Adipocyte (in vitro differentiated cells): ENCODE measurements at places on chromosomes 6 and 20.

- no peak for DNase-seq
These were observed 98.7 kb downstream of the BACH2 start for GRCh38 chr6:90197854-90198496.

- DNase-seq = no peak
These were observed 8.8 kb downstream of the KCNQ2 start for GRCh38 chr20:63463400-63464288.

DNA sequence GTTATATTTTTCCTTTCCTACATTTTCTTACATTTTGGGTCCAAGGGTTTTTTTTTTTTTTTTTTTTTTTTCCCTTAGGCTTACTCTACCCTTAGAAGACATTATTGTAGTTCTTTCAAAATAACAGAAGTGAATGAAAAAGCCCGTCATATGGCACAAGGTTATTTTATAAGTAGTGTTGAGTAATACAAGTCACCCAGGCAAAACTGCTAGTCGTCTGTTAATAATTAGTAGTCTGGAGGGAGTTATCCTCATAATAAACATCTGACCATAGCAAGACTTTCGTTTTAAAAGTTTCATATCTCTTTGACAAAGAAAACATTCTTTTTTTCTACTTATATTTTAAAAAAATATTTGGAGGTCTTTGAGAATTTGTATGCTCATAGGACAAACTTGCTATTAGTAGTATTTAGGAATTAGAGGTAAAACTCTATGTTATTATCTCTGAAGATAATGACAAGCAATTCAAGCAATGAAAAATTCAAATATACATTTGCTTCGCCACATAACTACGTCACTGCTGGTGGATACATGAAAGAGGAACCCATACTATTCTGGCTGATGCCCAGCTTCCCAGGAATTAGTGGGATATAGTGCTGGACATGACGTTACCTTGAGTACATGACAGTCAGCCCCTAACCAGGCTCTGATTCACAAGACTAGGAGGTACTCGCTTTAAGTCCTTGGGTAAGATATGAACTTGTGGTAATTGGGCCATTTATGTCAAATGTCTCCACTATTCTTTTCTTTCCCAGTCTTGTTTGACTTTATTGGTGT lies 532.8 kb downstream of the GRIK2 start:
- peak; percentile 54 for DNase-seq

DNA sequence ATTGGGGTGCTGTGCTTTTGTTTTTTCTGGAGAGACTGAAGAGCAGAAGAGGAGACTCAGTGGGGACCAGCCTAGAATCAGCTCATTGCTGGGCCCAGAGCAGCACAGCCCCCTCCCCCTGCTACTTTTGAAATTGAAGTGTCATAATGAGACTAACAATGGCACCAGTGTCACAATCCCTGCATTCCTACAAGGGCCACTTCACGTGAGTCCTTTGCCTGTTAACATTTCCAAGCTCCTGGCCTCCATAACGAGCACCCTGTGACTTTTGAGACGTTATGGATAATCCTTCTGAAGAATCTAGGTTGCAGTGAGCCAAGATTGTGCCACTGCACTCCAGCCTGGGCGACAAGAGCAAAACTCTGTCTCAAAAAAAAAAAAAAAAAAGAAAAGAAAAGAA lies 41.7 kb downstream of the CNBD2 start:
- no peak for DNase-seq

GRCh38 chr6:14110001-14110818 lies 7.4 kb upstream of the CD83 start:
- no peak for DNase-seq

GRCh38 chr6:168428863-168429262 lies 12.1 kb upstream of the SMOC2 start:
- DNase-seq = no peak

DNA sequence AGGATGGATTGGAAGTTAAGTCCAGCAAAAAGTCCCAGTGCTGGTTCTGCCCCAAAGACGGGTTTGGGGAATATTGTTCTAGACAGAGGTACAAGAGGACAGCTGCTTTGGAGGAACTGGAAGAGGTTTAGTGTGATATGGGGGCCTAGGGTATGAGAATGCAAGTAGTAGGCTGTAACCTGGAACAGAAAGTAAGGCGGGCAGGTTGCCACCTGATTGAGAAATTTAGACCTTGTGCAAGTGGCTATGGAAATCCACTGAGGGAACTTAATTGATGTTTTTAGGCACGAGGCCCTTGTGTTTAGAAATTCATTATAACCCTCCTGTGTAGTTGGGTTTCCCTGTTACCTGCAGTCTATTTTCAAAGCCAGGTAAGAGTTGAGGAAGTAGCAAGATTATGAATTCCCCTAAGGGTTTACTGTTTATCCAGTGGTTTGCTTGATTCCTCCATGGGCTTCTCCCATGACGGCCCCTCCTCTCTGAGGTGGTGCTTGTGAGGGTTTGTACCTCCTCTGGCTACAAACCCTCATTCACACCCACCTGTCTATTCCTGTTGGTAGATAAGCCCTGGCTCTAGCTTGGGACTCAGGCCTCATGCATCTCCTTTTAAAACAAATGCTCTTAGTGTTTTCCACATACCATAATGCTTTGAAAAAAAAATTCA lies 42.0 kb upstream of the BCAS1 start:
- no peak for DNase-seq

- DNase-seq = no peak
These were observed 11.3 kb downstream of the APMAP start for GRCh38 chr20:24981282-24981681.

- DNase-seq = no peak
These were observed 59.6 kb downstream of the PPP1R14C start for GRCh38 chr6:150202404-150202803.

DNA sequence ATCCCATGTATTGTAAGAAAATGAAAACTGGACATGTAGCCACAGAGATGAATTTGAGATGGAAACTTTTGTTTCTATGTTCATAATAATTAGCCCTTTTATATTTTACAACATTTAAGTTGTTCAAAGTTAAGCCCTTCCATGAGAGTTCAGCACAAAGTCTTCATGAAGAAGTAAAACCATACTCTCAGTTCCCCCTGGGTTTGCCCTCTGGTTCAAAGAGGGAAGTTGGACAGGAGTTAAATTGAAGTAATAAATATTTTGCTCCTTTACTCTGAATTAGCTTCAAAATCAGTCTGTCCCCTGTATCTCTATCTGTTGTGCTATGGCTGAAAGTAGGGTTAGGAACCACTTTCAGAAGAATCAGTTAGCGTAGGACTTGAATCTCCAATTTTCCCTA lies 31.1 kb downstream of the PHACTR2 start:
- DNase-seq = no peak

- DNase-seq = no peak
These were observed 254.9 kb downstream of the TAF4 start for GRCh38 chr20:61810738-61811135.

DNA sequence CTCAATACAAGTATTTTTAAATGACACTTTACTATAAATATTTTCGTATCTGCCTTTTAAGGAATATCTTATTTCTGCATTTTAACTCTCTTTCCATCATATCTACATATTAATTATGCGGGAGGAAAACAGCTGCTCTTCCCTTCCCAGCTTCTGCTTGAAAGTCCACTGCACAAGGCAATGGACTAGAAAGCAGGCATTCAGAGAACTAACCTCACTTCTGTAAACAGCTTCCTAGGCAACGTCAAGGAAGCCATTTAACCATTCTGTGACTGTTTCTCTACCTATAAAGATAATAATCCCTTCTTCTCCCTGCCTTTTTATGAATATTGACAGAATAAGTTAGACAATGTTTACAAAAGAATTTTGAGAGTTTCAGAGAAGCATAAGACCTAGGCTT lies 319.4 kb downstream of the BTBD9 start:
- no peak for DNase-seq

DNA sequence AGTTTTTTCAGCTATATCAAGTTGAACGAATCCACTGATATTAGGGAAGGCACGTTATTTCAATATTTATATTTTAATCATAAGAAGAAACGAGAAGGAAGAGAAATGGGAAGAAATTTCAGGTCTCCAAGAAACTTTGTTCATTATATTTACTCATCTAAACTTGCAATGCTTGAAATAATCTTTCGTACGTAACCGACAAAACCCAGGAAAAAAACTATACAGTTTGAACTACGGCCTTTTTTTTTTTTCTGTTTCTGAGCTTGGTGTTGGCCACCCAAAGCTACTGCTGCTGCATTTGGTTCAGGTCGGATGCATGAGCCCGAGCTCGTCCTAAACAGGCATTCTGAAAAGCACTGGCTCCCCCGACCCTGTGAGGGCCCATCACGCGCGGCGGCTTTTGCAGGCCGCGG lies 548 bp downstream of the PERP start:
- DNase-seq = no peak

- DNase-seq = no peak
These were observed 544.5 kb downstream of the MAFB start for GRCh38 chr20:40144581-40144980.
